ENCODE measurements at places on chromosomes 7 and 10.

DNA sequence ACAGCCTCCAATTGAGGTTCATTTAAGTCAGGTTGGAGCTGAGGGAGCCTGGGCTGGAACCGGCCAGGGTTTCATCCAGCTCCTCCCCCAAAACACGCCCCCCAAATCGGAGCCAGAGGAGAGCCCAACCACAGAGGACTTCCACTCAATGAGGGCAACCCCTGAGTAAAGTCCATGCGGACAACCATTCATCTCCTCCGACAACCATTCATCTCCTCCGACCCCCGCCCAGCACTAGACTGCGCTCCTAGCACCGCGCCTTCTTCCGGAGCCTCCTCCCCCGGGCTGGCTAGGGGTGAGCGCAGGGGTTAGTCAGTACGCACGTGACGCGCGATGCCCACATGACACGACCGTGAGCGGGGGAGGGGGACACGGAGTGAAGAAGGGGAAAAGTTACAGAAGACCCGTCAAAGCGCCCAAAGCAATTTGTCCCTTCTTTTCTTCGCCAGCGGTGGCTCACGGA, 1.4 kb downstream of the MAGI2 start:
- peak; percentile 63 for DNase-seq

DNA sequence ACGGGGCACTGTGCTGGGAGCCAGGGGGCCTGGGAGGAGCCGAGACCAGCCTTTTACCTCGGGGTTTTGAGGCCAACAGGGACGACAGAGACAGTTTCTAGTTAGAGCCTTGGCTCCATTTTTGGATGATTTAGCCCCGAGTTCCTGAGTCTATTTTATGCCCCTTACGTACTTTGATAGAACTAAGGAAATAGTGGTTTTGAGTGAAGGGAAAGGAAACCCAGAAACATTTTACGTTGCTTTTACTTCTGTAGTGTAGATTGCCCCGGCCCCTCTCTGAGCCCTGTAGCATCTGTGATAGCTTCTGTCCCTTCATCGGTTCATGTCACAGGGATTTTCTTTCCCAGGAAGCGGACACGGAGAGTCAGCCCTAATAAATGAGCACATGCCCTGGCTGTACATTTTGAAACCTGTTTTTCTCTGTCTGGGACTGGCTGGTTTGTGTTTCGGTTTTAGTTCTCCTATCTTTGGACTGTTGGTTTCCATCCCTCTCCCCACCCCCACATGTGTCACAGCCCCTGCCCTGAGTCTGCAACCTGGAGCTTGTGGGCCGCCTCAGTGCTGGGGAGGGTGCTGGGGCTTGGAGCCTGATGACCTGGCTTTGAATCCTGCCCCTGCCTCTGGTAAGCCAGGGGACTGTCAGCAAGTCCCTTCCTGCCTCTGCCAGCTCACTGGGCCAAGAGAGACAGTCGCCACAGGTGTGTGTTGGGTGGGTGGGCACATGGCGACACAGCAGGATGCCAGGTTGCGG, 6.9 kb upstream of the ORAI2 start:
- peak; percentile 96 for DNase-seq

- DNase-seq: peak; percentile 8
Observed at GRCh38 chr10:97596101-97597082, 6.9 kb downstream of the C10orf62 start.

- no peak for DNase-seq
Observed at GRCh38 chr10:101089520-101090299, 27.9 kb downstream of the KAZALD1 start.

- no peak for DNase-seq
Observed at GRCh38 chr10:6410830-6411229, 169.2 kb downstream of the PRKCQ start.

- no peak for DNase-seq
Observed at GRCh38 chr7:28298870-28299518, 113.3 kb upstream of the CREB5 start.

- DNase-seq: no peak
Observed at GRCh38 chr7:30896036-30896435, 15.6 kb upstream of the AQP1 start.

DNA sequence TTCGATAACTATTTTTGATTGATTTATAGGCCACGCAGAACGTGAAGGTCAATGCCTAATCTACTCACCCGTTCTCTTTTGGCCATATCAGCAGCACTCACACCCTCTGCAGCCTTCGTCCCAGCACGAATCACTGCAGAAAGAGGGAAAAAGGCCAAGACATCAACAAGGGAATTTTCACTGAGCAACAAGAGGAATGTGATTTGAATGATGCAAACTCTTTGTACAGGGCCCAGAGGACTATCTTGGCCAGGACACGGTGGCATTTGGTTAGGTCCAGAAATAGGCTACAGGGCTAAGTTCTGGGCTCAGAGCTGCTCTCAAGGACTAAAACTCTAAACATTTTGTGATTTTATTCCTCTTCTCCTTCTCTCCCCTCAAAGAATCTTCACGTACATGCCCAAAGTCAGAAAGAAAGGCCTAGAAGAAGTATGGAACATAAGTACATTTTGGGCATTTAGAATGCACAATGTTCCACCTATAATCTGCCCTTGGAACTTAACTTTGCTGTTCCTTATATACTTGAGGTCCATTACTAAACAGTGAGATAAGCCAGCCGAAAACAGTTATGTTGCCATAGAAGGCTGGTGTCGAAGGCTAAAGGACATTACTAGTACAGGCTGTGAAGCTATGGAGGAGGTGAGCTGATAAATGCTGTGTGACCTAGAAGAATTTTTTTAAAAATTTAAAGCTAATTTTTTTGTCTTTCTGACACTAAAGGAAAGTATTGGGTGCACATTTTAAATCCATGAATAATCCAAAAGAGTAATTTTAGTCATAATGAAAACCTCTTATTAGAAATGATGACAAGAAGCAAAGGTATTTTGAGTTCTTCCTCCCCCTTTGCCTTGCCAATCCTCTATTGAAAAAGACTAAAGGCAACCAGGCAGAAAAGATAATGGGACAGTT, 20.0 kb downstream of the RBM28 start:
- DNase-seq: no peak

DNA sequence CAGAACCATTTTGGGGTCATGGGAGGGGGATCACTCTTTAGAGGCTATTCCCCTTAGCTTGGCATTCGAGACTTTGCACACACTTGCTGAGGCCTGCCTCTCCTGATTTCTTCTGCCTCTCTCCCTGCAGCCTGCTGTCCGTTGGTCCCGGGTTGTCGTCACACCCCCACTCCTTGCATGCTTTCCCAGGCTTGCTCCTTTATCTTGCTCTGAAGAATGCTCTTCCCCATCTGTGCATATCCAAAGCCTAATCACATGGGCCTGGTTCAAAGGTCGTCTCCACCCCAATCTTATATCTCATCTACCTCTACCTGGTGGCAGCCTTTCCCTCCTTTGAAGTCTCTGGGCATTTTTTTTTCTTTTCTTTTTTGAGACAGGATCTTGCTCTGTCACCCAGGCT, 24.3 kb upstream of the EMX2 start:
- DNase-seq: no peak

- peak; percentile 42 for DNase-seq
Observed at GRCh38 chr10:84375011-84375410, 46.6 kb downstream of the CCSER2 start.

DNA sequence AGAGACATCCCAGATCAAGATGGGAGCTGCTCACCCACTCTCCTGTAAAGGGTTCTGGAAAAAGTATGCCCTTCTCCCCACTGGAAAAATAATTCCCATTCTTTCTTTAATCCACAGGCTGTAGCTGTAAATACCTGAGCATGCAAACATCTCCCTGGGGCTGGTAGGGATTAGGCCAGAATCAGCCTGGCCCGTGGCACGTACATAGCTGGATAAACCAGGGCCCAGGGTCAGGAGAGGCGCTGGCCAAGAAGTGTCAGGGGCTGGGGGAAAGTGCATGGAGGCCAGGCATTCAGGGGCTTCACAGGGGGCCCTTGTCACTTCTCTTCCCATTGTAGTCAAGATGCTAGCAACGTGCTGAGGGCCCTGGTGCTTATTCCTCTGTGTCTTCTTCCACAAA, 30.7 kb upstream of the AQP1 start:
- DNase-seq: no peak

DNA sequence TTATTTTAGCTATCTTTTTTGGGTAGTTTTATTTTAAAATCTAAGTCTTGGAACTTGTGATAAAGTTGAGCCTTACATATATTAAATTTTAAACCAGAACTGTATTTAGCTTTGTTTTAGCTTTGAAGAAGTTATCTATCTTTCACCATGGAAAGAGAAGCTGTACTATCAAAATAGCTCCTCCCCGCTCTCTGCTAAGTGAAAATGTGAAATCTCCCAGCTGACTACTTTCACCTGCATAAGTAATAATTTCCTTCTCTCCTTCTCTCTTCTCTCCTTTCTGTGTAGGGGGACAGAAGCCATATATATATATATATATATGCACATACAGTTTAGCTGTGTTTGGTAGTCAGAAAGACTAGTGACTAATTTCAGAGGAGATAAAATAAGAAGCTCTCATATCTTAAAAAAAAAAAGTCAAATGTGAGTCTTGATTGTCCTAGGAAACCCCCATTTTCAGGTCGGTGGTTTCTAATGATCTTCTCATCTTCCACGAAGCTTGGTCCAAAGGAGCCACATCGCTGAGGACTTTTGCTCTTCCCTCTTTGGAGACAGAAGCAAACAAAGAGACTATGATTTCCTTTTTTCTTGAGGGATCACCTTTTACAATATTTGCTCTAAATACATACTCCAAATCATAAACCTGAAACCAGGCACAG, 30.6 kb upstream of the GDI2 start:
- no peak for DNase-seq

DNA sequence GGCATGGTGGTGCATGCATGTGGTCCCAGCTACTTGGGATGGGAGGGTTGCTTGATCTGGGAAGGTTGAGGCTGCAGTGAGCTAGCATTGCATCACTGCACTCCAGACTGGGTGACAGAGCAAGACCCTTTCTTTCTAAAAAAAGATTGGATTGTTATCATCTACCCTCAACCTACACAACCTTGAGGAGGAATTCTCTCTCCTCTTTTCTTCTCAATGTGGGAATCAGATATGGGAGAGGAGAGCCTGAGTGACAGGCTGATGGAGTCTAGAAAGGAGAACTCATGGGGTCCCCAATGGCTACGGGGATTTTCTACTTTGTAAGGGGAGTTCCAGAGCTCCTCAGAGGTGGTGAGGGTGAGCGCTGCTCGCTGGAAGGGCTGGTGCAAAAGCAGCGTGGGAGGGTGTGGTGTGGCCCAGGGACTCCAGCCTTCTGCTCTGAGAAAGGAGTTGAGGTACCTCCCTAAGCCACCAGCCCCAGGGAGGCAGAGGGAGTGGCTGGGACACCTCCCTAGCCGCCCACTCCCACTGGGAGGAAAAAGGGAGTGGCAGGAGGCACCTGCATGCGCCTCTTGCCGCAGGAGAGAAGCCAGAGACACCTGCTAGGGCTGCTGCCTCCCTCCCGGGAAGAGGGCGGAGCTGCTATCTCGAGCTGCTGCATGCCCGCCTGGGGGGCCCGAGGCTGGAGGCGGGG, 48.4 kb downstream of the GATA3 start:
- no peak for DNase-seq

- DNase-seq: no peak
Observed at GRCh38 chr10:29680091-29680490, 45.3 kb upstream of the SVIL start.

GRCh38 chr7:90858546-90858945, 262.4 kb downstream of the CDK14 start:
- no peak for DNase-seq

GRCh38 chr10:21488957-21489446, 36.5 kb downstream of the SKIDA1 start:
- no peak for DNase-seq

- no peak for DNase-seq
Observed at GRCh38 chr7:128221929-128222403, 19.1 kb upstream of the LEP start.

DNA sequence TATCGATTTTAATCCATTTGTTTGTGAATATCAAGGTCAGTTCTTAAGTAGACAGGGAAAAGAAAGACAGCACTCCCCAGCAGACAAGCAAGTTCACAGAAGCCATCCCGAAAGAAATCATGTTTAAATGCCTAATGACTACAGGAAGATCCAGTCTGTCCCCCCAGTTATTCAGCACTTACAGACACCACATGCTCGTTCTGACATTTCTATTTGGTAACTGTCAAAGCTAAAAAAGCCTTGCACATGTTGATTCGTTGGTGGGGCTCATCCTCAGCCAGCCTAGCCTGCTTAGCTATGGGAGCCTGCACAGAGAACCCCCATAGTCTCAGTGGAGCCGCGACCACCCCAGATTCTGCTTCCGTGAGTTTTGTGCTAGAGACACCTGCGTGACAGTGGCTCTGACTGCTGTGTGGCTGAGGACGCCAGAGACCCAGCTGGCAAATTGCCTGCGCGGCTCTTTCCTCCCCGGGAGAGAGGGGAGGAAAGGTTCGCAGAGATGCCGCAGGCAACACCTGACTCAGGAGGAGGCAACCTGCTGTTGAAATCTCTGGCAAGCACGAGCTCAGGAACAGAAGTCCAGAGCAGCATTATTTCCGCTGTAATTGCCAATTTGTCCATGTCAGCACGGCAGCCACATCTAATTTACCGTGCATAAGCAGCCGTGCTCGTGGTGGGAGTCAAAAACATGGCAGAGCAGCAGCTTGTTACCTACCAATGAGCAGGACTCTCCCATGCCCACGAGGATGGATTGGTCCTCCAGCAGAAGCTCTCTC, 194.2 kb downstream of the GPAM start:
- no peak for DNase-seq

- DNase-seq: peak; percentile 94
Observed at GRCh38 chr10:62735464-62736167, 68.9 kb upstream of the ADO start.

DNA sequence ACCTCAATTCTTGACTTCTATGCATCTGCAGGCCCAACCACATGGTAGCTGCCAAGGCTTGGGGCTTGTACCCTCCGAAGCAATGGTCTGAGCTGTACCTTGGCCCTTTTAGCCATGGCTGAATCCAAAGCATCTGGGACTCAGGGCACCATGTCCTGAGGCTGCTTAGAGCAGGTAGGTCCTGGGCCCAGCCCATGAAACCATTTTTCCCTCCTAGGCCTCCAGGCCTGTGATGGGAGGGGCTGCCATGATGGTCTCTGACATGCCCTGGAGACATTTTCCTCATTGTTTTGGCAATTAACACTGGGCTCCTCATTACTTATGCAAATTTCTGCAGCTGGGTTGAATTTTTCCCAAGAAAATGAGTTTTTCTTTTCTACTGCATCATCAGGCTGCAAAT, 417.8 kb upstream of the LRRN3 start:
- DNase-seq: no peak

DNA sequence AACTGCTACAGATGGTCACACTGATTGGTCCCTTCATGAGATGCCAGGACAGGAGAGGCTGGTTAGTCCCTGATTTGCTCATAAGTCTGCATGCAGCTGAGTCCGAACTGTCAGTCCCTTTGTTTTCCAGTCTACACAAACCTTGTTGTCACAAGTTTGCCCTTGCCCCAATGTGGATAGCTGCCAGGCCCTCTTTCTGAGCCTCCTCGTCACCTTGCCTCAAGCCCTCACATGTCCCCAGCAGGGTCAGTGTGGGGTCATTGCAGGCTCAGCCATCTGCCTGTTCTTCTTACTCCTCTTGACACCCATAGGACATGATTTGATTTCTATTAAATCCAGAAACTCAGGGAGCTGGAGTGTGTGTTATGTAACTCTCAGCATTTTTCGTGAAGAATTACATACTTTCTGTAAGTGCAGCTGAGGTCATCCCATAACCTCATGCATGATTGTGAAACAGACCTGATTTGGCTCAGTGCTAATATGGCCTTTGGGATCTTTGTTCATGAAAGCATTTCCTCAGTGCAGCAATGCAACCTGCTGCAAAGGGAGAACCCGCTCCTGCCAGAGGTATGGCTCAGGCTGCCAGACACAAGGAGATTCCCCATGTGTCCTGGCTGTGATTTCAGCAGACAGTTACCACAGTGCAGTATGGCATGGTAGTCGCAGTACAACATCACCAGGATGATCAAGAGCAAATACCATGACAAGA, 70.0 kb upstream of the ZMIZ2 start:
- peak; percentile 86 for DNase-seq

- no peak for DNase-seq
Observed at GRCh38 chr10:7507887-7508726, 97.3 kb upstream of the SFMBT2 start.

Measured in inflammatory macrophage treated with lipopolysaccharide for 4 hours (primary cell).